ENCODE measurements at places on chromosomes 1 and 21.

DNA sequence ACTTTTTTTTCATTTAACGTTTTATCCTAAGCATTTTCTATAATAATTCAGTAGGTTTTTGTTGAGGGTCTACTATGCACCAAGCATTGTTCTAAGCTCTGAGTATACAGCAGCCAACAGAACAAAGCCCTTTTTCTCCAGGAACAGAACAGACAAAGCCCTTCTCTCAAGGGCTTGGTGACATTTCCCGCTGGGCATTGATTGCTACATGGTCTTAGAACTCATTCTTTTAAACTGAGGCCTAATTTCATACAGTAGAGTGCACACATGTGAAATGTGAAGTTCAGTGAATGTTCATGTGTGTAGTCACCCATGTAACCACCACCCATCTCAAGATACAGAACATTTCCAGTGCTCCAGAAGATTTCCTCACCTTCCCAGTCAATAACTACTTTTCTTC is 15.2 kb upstream of the PDIK1L start:
- DNase-seq = no peak

DNA sequence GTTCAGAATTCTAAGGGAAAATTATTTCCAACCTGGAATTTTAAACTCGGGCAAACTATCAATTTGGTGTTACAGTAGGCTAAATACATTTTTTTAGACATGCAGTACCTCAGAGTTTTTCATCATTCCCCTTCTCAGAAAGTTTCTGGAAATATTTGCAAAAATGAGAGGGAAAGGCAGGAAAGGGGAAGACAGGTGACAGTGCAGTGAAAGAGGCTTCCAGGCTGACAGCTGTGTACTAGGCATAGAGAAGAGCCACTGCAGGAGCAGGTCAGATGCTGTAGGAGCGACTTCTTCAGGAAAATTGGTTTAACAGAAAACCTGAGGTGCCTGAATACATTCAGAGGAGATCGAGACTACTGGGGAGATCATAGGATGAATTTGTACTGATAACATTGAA is 19.9 kb downstream of the CERS2 start:
- no peak for DNase-seq

DNA sequence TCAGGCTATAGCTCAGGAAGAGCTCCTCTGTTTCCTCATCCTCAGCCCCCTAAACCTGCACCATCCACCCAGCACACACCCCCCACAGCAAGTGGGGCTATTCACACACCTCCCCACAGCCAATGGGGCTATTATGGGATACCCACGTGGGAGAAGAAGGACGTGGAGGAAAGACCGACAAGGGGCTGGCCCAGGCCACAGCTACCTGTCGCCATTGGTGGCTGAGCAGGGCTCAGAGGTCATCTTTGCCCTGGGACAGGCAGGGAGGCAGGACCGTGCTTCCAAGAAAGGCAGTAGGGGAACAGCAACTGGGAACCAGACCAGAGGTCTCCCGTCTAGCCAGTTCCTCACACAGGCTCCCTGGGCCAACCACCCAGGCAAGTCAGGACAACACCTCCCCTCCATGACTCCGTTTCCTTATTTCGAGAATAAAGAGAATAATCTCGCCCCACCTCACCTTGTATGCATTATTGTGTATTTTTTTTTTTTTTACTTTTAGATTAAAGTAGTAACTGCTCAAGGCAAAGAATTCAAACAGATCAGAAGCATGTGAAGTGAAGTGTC is 92.3 kb upstream of the TARDBP start:
- no peak for DNase-seq

GRCh38 chr1:6222636-6223035 is 13.1 kb downstream of the ICMT start:
- DNase-seq = no peak

DNA sequence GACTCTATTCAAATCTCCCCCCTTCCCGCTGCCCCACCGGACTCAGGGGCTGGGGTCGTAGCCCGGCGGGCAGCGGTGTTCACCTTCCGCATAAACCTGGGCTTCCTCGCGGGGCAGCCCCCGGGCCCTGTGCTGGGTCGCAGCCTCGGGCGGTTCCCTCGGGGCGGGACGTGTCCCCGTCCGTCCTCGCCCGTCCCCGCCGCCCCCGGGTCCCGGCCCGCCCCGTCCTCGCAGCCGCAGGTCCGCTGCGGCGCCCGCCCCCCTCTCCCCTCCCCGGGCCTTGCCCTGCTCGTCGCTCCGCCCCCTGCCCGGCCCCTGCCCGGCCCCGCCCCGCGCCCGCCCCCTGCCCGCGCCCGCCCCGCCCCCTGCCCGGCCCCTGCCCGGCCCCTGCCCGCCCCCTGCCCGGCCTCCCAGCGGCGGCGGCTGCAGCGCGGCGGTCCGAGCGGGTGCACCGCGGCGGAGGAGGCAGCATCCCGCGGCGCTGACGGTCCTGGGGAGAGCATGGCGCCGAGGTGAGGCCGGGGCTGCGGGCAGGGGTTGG is at the start of gene COL18A1:
COL18A1 (plus strand) TSS at position 436 of the 541 bp plus-strand sequence; CDS start at position 502, 66 bp downstream.
- peak; percentile 49 for DNase-seq

DNA sequence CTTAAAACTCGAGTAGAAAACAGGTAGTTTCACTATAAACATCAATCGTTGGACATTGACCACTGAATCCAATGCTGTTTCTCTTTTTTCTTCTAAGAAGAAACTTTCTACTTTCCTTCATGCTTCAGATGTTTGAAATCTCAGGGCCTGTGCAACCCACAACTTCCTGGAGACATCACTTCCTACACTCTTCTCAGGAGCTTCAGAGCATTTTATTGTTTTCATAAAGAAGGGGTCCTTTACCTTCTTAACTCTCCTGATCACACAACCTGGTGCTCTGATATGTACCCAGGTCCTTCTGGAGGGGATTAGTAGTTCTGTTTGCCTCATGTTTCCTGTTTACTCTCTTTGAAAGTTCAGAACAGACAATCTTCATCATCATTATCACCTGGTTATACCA is 113.0 kb upstream of the VAV3 start:
- DNase-seq = no peak

- no peak for DNase-seq
These were observed at the start of gene CRYBG2 for GRCh38 chr1:26353976-26354820. CRYBG2 (minus strand) TSS chr1:26354130; CDS start chr1:26346657, 7,473 bp downstream.

- DNase-seq = peak; percentile 56
These were observed 642 bp downstream of the HCRTR1 start for GRCh38 chr1:31617916-31618746.

DNA sequence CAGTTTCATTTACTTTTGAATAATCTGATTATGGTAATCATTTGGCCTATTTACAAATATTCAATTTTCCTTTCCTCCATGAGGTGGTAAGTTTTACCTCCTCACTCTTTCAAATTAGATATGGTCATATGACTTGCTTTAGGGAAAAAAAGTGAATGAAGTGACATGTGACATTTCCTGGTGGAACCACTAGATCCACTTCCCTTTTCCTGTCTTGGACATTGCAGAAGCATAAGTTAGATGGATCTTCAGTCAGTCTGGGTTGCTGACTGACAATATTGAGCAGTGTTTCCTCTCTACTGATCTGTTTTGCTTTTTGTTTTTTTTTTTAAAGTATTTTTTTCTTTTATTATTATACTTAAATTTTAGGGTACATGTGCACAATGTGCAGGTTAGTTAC is 481.1 kb upstream of the PTBP2 start:
- DNase-seq = no peak

GRCh38 chr21:15065392-15066122 is 757 bp upstream of the NRIP1 start:
- DNase-seq = peak; percentile 80

- no peak for DNase-seq
These were observed 218.3 kb upstream of the HOOK1 start for GRCh38 chr1:59596432-59596831.

DNA sequence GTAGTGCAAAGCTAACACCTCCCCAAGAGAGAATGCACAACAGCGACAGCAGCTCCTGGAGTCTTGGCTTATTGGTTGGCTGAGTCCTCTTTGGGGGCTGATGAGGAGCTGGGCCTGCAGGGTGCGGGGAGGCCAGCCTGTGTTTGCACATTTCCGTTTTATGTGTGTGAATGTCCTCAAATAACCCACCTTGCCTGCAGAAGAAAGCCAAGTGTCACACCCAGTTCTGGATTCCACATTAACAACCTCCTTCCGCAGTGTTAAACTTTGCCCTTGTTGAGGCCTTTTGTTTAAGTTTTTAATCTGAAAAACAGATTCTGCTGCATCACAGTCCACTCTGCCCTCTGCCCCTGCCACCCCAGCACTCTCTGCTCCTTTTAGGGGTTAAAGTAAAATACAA is 274.5 kb downstream of the TM2D1 start:
- no peak for DNase-seq

DNA sequence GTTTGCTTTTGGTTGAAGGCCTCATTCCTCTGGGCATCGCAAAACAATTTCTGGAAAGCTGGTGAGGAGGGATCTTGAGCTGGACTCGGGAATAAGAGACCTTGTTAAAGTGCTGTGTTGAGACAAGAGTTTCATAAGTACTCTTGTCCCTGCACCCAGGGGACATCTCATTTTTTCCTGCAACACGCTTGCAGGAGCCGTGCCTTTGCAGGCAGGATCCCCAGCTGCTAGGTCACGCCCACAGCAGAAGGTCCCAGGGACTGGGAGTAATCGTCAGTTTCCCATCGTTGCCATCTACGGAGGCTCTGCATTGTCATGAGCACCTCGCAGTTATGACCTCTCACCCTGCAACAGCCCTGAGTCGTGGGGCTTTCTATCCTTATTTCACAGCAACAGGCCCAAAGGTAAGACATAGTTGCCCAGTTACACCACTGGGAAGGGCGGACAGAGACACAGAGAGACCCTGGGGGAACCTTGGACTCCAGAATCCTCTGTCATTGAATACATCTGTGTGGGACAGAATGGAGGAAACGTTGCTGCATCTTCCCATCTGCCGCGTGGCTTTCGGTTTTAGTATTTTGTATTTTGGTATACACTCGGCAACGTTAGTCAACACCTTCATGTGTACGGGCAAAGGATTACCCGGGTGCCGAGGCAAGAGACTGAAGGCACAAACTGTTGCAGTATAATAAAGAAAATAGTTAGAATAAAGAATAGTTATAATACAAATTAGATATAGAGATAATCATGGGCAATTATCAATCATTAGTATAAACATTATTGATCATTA is 60.4 kb upstream of the DMRTB1 start:
- DNase-seq = no peak

DNA sequence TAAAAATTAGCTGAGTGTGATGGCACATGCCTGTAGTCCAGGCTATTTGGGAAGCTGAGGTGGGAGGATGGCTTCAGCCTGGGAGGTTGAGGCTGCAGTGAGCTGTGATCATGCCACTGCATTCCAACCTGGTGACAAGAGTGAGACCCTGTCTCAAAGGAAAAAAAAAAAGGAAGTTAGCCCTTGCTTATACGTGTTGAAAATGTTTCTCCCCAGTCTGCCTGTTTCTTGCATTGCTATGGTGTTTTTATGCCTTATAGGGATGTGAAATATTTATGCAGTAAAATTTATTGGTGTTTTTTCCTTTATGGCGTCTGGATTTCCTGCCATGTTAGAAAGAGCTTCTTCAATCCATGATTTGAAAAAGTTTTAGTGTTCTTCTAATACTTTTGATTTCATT is 3.6 kb upstream of the RERE start:
- no peak for DNase-seq

GRCh38 chr21:46065215-46065913 is 32.5 kb upstream of the COL6A2 start:
- DNase-seq = peak; percentile 7

DNA sequence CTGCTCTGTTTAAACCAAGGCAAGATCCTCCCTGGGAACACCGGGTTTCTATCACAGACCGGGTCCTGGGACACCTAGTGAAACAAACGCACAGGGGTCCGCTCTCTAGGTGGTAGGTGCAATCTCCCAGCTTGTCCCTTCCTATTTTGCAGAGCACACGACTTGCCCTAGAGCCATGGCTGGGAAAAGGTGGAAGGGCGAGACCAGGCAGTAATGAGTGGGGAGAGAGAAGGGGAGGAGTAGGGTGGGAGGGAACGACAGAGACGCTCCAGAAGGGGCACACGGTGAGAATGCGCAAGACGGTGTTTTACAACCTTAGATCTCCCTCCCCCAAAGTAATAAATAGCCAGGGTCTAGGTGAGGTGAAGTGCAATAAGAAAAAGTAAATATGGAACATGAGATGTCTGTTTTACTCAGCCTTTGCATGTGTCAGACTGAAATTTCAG is 9.3 kb upstream of the ARHGAP29 start:
- no peak for DNase-seq

DNA sequence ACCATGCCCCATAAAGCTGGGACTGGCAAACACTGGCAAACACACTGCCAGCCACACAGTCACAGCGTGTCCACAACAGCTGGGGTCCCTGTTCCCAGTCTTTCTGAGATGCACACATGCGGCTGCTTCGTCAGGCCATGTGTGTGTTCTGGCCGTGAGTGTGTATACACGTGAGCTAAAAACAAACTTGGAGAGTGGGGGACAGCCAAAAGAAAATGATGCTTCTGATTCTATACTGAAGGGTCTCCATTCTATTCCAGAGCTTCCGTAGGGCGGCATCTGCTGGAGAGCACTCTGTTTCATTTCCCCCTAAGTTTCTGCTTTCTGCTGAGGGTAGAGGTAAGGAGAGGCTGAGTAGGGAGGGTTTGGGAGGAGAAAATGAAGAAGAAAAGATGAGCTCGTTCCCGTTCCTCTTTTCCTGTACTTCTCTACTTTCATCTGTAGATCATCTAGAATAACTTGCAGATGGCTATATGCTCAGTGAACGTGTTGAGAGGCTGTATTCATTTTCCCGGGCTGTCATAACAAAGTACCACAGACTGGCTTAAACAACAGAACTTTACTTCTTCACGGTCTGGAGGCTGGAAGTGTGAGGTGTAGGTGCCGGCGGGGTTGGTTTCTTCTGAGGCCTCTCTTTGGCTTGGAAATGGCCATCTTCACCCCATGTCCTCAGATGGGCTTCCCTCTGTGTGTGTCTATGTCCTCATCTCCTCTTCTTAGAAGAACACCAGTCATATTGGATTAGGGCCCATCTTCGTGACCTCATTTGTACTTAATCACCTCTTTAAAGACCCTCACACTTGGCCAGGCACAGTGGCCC is 151.6 kb downstream of the TOMM20 start:
- DNase-seq = no peak

- DNase-seq = no peak
These were observed 18.0 kb upstream of the BCAR3 start for GRCh38 chr1:93699503-93700168.

- DNase-seq = no peak
These were observed 102.5 kb upstream of the L1TD1 start for GRCh38 chr1:62092110-62092509.

DNA sequence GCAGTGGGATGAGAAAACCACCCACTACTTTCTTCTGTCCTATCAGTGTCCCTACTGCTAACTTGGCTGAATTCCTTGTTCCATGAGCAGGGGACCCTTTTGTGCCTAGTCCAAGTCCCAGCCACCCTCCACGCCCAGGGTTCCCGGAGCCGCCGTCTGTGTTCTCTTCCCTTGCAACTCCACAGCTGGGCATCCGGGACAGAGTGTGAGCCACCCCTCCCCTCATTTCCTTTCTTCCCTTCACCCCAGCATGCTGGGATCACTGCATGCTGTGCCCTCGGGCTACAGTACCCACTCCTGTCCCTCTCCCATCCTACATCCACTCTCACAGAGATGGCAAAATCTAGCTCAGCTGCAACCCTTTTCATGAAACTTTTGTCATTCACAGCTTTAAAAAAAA is 44.5 kb downstream of the PGBD5 start:
- DNase-seq = no peak
